Upper lobe of right lung (tissue), 1 donor: ENCODE measurements at places on chromosomes 4 and X. TPM values are rescaled to one million over a fixed set of nuclear protein-coding genes. Genes with fewer than 3 reads are reported as not detected.
A peak's percentile ranks its signal among the peaks of the same experiment; 100 is the strongest.

DNA sequence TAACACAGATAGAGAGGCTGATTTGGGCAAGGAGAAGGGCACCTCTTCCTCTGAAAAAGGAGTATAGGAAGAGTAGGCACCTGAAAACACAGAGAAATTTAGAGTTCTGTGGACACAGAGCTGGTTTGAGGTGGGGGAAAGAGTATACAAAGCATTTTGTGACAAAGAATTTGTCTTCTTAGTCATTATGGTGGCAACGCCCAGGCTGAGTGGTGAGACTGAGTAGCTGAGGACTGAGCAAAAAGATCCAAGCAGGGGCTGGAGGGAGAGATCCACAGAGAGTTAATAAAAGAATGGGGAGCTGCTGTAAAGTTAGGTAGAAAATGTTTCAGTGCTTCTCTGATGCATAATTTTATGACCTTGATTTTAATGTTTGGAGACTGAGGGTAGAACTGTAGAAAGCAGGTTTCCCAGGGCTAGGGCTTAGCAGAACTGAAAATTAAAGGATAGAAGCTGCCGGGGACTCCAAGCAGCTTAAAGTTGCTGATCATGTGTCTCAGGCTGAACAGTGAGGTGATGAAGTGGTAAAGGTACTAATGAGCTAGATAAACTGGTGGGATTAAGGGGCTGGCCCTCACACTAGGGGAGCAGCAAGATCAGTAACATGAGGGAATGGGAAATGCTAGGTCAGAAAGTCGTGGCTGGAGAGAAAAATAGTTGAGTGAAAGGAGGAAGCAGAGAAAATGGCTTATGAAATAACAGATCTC lies 118.9 kb downstream of the CEP44 start:
- no peak overlapping the region for H3K4me3 ChIP-seq
- H3K27ac ChIP-seq = no peak overlapping the region
- H3K36me3 ChIP-seq = no peaks in the 10 kb centered on the region
- H3K4me1 ChIP-seq = no peaks in the 10 kb centered on the region
- no peaks in the 10 kb centered on the region for H3K27me3 ChIP-seq

Gene LRP2BP
- total RNA-seq = 0.72 TPM

DNA sequence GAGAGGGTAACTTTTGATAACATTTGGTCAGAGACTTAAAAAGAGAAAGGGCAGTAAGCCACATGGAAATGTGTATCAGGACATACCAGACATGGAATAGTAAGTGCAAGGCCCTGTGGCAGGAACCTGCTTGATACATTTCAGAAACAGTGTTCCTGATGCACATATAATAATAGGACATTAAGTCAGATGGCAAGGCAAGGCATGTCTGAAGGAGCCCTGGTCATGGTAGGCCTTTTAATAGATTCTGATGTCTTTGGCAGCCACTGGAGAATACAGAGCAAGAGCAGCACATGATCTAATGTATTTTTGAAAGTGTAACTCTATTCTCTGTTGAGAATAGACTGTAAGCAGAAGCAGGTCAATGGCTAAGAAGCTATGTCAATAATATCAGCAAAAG lies 279.7 kb downstream of the CAMK2D start:
- H3K4me3 ChIP-seq = no peak overlapping the region
- no peaks in the 10 kb centered on the region for H3K4me1 ChIP-seq
- no peaks in the 10 kb centered on the region for H3K27me3 ChIP-seq
- H3K27ac ChIP-seq = no peak overlapping the region

Gene TMPRSS11B
- total RNA-seq = not detected

Gene MGAT4D
- total RNA-seq = not detected

DNA sequence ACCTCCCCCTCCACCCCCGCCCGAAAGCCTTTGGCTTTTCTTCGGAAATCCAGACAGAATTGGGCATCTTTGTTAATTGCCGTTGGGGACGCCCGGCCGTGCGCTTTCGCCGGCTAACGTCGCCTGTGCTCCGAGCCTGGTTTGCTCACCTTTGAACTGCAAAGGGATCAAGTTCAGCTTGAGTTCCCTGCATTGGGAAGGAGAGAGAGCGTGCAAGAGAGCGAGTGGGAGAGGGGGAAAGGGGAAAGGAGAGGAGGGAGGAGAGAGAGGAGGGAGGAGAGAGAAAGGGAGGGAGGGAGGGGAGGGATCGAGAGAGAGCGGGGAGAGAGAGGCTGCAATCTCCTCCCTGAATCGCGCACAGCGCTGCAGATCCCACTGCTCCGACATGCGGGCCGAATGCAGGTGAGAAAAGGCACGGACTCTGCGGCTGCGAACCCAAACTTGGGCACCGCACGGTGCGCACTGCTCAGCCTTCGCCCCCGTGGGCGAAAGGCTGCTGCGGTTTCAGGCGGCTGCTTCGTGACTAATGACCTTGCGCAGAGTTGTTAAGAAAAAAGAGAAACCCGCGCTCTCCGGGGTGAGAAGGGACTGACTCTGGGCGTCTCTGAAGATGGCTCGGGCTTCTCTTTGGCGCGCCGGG lies at the start of gene PCDH7:
Gene PCDH7 (plus strand): TSS at position 349 of the 640 bp plus-strand sequence. CDS start 1,054 bp downstream, outside the sequence.
- peaks cover 21% of the 10 kb centered on the region for H3K4me1 ChIP-seq
- DNase-seq = no peak
- no peaks in the 10 kb centered on the region for H3K36me3 ChIP-seq
- H3K27ac ChIP-seq = peak within 1 kb of the TSS; percentile 17
- peak within 1 kb of the TSS; percentile 55 for H3K4me3 ChIP-seq
- H3K27me3 ChIP-seq = peaks cover 58% of the 10 kb centered on the region

Gene HTR2C
- not detected for total RNA-seq
